Mesothelial cell of epicardium (in vitro differentiated cells): ENCODE measurements at places on chromosomes 4 and X.

DNA sequence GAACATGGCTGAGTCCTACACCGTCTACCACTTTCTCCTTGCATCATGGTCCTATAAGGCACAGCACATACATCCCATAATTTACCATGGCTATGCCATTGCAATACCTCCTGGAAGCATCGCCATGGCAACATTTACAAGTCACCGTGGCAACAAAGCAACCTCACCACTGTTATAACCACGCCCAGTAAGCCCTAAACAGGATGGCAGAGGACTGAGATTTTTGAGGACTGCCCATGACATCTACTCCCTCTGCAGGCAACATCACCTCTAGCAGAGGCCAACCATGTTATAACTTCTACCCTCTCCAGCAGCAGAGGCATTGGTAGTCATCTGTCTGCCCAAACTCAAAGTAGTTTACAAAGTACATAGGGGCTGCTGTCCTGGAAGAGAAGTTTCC, 29.7 kb downstream of the BCOR start:
- DNase-seq: no peak

GRCh38 chrX:70527053-70527452, 82.4 kb downstream of the DLG3 start:
- DNase-seq: no peak

- DNase-seq: no peak
These were observed 7.9 kb upstream of the PPP3CA start for GRCh38 chr4:101355246-101355645.

DNA sequence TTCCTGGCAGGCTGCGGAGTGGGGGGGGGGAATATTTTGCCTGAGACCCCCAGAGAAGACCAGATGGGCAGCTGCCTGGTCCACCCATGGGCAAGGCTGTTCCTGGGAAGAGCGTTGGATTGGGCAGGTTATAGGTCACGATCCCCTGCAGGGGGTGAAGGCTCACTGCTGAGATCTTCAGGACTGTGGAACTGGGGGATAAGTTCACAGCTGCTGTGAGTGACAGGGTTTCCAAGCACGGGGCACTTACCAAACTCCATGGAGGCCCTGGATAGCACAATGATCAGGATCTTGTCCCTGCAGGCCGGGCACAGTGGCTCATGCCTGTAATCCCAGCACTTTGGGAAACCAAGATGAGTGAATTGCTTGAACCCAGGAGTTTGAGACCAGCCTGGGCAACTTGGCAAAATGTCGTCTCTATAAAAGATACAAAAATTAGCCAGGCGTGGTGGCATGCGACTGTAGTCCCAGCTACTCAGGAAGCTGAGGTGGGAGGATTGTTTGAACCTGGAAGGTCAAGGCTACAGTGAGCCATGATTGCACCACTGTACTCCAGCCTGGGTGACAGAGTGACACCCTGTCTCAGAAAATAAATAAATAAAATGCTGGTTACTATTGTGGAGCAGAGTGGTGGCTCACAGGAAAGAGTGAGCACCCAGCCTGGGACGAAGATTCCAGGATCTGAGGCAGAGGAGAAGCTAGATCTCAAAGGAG, 68.0 kb upstream of the HELT start:
- no peak for DNase-seq

DNA sequence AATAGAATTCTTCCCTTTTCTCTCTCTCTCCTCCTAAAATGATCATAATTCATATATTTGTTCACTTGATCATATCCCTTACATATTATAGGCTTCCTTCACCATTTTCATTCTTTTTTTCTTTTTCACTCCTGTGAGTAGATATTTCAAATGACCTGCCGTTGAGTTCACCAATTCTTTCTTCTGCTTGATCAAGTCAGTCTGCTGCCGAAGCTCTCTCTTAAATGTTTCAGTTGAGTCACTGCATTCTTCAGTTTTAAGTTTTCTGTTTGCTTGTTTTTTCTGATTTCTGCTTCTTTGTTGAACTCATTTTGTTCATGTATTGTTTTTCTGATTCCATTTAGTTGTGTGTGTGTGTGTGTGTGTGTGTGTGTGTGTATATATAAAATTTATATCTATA, 354.3 kb downstream of the GPAT3 start:
- no peak for DNase-seq
